NCI-H2029 treated with DMSO at 0.1 percent for 48 hours (cell line): ENCODE measurements at places on chromosomes 16 and 17.

DNA sequence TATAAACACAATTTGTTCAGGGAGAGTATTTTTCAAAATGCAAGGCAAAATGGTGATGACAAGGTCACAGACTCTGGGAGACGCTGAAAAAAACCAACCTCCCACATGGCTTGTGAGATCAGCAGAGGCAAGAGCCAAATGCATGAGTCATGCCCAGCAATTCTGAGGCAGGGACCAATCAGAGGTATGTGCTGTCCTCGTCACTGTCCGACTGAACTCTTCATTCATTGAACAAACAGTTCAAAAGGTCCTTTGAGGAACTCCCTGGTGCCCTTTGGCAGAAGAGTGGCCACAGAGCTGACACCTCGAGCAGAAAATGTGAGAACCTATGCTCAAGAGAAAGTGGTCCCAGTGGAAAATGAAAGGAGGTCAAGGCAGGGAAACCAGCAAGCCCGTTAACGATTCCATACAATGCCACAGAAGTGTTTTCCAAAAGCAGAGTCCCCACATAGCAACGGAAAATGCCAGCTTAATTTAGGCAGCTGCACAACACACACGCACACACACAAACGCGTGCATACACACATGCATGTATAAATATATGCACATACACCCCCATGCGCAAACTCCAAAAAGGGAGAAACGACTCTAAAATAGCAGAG is 50.9 kb downstream of the CDH11 start:
- DNase-seq, result no peak

DNA sequence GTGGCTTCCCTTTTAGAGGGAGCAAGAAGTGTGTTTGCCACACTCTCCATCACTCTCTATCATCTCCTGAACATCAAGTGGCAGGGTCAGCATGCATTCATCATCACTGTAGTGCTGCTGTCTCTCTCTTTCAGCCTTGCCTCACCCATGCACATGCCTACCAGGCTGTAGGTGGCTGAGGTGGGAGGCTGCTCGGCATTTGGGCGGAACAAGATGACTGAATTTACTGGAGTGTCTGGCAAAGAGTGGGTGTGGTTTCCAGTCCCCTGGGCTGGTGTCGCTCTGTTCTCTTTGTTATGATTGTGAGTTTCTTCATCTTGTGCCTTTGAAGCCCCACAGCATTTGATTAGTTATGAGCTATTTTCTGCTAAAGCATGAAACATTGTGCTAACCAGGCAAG is 541.9 kb upstream of the EEF2KMT start:
- DNase-seq, result no peak

GRCh38 chr17:20721171-20721570 is 141.6 kb downstream of the CDRT15L2 start:
- no peak for DNase-seq

DNA sequence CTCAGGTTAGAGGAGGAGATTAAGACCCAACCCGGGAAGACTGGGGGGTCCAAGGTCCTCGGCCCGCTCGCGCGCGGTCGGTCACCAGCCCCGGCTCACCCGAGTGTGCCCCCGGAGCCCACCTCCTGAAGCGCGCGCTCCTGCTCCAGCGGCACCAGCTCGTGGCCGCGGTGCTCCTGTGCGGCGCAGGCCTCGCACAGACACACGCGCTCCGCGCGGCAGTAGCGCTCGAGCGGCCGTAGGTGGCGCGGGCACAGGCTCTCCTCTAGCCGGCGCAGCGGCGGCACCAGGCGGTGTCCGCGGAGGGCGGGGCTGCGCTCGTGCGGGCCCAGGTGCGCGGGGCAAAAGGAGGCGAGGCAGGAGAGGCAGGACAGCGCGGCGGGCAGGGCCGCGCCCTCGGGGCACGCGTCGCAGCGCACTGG is 618 bp downstream of the TRIM47 start:
- no peak for DNase-seq

DNA sequence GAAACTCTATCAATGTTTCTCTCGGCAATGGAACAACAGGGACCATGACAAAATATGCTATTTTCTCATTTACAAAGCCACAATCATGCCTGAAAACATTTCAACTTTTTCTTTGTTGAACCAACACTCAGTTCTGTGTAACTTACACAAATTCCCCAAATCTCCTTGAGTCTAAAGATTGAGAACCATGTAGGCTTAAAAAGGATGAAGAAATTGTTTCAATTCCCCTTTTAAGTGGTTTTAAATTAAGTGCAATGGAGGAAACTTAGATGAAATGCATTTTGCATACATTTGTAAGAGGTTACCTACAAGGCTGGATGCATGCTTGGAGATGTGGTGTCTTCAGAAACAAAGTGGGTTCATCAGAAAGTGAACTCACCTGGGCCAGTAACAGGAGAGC is 566.4 kb upstream of the CDH11 start:
- DNase-seq, result no peak

DNA sequence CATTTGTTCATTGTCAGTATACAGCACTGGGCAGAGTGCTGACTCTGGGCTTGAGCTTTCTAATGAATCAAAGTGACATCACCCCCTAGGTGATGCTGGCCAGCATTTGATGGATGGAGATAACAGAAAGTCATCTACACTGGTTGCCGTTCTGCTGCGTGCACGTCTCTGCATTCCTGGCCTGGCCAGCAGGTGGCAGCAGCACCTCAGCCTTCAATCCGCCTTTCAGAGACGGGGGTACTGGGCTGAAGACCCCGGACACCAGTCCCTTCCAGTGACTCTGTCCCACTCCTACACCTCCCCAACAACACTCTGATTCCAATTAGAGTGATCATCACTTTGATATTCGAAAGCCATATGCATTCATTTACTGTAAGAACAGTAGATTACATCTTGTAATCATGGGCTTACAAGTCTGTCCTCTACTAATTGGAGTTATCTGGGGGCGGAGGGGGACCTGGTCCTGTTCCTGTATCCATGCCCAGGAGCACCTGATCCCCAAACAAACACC is 6.0 kb downstream of the CPSF4L start:
- no peak for DNase-seq
